Astrocyte of the spinal cord (primary cell): ENCODE measurements at places on chromosomes 2 and 18.

- DNase-seq, result no peak
These were observed 6.9 kb downstream of the ATP6V1B1 start for GRCh38 chr2:70942396-70943204.

- DNase-seq, result no peak
These were observed 1.9 kb upstream of the GRP start for GRCh38 chr18:59218018-59218417.

- DNase-seq, result no peak
These were observed 8.3 kb downstream of the GYPC start for GRCh38 chr2:126664234-126664633.

DNA sequence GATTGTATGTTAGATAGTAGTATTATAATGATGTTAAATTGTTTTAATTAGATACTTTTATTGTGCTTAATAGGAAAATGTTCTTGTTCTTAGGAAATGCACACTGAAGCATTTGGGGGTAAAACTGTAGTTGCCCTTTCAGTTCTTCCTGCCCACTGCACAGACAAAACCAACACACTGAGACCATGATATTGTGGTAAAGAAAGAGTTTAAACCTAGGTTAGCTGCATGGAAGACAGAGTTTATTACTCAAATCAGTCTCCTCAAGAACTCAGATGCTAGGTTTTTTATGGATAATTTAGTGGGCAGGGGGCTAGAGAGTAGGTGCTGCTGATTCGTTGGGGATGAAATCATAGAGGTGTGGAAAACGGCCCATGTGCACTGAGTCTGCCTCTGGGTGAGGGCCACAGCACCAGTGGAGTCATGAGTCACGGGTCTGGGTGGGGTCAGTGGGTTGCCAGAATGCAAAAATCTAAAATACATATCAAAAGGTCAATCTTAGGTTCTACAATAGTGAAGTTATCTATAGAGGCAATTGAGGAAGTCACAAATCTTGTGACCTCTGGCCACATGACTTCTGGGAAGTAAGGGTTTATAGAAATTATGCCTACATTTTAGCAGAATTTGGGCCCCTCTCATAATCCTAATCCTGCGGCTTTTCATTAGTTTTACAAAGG lies 283.4 kb upstream of the FBXO11 start:
- DNase-seq, result no peak

GRCh38 chr2:205948496-205948837 lies 137.5 kb downstream of the INO80D start:
- DNase-seq, result no peak

DNA sequence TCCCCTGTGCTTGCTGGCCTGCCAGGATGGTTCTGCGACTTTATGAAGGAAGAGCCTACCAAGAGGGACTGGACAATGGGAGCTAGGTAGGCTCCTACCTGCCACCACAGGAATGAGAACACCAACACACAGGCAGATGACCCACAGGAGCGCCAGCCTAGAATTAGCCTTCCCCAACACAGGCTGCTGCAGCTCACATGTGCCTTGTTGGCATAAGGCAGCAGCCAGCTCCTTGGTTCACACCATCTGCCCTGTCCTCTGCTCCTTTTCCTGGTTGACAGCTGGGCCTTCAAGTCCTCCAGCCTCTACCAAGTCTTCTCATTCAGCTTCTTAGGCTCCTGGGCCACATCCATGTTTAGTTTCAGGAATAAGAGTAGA lies 705.4 kb upstream of the RAB6C start:
- no peak for DNase-seq

- DNase-seq, result no peak
These were observed 58.9 kb downstream of the CXCR4 start for GRCh38 chr2:136059036-136059472.

DNA sequence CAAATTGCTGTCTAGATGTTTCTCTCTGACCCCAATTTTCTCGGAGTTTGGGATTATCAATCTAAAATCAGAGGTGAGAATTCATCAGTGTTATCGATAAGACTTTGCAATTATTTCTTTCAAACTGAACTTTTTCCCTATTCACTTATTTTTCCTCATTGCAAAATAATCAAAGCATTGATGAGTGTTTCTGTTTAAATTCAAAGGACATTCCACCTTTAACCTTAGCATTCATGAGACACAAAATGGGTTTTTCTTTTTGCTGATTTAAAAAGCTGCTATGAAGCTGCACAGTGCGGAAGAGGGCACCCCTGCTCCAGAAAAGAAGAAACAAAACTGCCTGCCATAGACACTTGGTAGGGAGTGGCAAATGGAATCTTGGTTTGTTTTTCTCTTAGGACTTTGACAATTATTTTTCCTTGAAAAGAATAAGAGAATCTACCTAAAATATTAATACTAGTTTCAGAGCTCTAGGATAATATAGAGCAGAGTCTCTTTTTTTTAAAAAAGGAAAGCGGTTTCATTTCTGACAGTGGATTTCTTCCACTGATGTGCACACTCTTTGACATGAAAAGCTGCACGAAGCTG lies 203.4 kb downstream of the TGIF1 start:
- no peak for DNase-seq

DNA sequence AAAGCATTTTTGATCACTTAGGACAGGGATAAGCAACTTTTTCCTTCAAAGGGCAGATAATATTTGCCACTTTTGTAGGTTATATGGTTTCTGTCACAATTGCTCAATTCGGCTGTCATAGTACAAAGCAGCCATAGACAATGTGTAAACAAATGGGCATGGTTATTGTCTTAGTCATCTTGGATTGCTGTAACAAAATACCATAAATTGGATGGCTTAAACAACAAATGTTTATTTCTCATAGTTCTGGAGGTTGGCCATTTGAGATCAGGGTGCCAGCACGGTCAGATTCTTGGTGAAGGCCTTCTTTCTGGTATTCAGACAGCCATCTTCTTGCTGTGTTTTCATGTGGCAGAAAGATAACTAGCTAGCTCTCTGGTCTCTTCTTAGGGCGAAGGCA lies 91.2 kb downstream of the TAF4B start:
- no peak for DNase-seq

DNA sequence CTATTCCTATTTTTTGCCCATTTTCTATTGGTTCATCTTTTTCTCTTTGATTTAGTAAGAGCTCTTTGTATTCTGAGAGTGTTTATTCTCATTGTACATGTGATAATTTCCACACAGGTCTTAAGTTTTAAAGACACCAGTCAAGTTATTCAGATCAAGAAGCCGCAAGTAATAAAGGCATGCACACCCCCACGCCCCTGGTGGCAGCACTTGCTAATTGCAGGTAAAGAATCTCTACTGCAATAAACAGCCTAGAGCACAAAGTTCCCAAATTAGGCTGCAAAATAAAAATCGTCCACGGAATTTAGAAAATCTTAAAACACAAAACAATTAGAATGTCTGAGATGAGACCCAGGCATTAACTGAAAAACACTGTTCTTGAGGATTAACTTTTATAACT lies 45.2 kb downstream of the ST3GAL5 start:
- DNase-seq, result no peak

- DNase-seq, result peak; percentile 38
These were observed 230.2 kb upstream of the TNP1 start for GRCh38 chr2:217090024-217090473.

GRCh38 chr2:16031058-16031847 lies 90.9 kb downstream of the MYCN start:
- no peak for DNase-seq
